Mesothelial cell of epicardium (in vitro differentiated cells): ENCODE measurements at places on chromosomes 5 and 9. TPM values are rescaled to one million over a fixed set of nuclear protein-coding genes. Genes with fewer than 3 reads are reported as not detected.

GRCh38 chr5:122674385-122674784, 100.5 kb upstream of the SNX2 start:
- no peak for DNase-seq
- H3K4me1 ChIP-seq, result no peaks in the 10 kb centered on the region
- H3K27ac ChIP-seq, result no peak overlapping the region
- H3K36me3 ChIP-seq, result peaks cover 3% of the 10 kb centered on the region
- H3K4me3 ChIP-seq, result no peak overlapping the region

Gene FOXB2
- total RNA-seq, result not detected in 3 replicates

Gene SLC6A7
- not detected in 3 replicates for total RNA-seq

DNA sequence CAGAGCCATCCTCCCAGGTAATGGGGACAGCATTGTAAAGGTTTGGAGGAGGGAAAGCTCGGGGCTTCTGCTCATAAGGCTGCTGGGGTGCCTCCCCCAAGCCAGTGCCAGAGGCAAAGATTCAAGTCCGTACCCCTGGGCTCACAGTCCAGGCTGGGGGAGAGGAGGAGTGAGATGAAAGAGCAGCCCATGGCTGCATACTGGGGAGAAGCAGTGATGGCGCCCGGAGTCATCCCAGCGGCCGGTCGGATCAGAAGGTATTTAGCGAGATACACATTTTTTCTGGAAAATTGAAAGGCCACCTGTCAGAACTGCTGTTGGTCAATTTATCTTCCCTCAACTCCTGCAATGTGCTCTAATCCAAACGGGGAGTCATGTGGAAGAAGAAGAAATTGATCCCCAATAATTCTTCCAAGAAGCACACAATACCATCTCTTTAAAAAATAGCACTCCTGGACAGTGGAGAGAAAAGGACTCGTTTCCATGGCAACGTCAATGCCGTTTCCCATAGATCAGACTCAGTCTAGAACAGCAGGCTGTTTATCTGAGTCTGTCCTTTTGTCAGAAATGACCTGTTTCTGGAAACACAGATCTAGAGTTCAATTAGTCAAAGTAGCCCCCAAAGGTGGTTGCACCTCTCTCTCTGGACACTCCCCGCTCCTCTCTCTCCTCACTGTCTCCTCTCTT, 65.9 kb downstream of the NSG2 start:
- no peak overlapping the region for H3K4me3 ChIP-seq
- H3K27ac ChIP-seq, result no peak overlapping the region
- DNase-seq, result no peak
- H3K4me1 ChIP-seq, result no peaks in the 10 kb centered on the region

GRCh38 chr5:78243639-78244038, 50.9 kb downstream of the AP3B1 start:
- H3K4me3 ChIP-seq, result no peak overlapping the region
- H3K27ac ChIP-seq, result no peak overlapping the region
- H3K27me3 ChIP-seq, result no peaks in the 10 kb centered on the region
- H3K4me1 ChIP-seq, result peaks cover 13% of the 10 kb centered on the region

DNA sequence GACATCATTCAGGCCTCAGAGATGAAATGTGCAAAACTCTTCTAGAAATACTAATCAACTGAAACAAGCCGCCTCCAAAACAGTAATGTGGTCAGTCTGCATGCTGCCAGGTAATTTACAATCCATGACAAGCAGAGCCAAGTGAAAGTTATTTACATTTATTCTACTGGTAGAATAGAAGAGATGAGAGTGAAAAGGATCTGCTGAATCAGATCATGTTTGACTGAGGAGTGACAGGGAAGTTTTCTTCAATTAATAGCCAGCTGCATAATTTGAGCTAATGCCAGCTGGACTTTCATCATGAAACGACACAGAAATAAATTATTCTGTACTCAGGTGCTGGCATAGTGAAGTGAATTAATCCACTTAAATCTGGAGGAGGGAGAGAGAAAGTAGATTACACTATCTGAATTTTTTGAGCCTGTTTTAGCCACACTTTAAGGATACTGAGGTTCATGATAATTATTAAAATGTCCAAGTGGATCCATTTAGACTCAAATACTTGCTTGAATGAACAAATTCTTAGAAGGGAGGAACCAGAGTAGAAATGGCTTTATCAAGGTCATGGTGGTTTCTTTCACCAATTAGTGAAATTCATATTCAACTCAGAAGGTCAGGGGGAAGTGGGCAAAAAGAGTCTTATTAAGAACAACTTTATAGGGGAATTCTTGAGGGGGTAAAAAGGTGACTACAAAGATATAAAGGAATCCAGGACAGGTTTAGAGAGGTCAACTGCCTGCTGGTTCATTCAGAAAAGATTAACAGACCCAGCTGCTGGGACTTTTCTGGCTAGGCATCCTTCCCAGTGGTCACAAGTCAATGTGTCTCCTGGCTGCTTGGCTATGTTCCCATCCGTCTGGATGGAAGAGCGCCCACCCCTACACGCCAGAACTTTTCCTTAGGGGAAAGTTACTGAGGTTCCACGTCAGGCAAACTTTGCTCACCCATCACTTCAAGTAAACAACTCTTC, 350.4 kb downstream of the PDE4D start:
- H3K27ac ChIP-seq, result peak overlapping the region; percentile 84
- H3K36me3 ChIP-seq, result peaks cover 4% of the 10 kb centered on the region
- no peaks in the 10 kb centered on the region for H3K27me3 ChIP-seq
- DNase-seq, result no peak
- no peak overlapping the region for H3K4me3 ChIP-seq
- H3K4me1 ChIP-seq, result peaks cover 54% of the 10 kb centered on the region

DNA sequence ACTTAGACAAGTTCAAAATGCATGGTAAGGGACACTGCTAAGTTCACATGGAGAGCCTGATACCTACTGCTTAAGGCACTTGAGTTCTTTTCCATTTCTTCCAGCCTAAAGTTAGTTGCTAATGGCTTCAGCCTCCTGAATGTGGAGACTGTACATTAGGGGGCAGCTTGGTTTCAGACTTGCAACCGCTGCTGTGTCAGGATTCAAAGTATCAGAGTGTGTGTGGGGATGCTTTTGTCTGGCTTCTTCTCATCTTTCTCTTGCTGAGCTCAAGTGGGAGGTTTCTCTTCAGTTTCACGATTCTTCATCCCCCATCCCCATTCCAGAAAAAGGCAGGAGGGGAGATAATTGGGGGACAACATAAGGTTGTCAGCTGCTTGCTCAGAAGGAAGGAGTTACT, 49.4 kb downstream of the ATP10B start:
- no peak overlapping the region for H3K27ac ChIP-seq
- H3K4me3 ChIP-seq, result no peak overlapping the region
- no peaks in the 10 kb centered on the region for H3K4me1 ChIP-seq
- no peak for DNase-seq
- H3K36me3 ChIP-seq, result no peaks in the 10 kb centered on the region
- no peaks in the 10 kb centered on the region for H3K27me3 ChIP-seq

DNA sequence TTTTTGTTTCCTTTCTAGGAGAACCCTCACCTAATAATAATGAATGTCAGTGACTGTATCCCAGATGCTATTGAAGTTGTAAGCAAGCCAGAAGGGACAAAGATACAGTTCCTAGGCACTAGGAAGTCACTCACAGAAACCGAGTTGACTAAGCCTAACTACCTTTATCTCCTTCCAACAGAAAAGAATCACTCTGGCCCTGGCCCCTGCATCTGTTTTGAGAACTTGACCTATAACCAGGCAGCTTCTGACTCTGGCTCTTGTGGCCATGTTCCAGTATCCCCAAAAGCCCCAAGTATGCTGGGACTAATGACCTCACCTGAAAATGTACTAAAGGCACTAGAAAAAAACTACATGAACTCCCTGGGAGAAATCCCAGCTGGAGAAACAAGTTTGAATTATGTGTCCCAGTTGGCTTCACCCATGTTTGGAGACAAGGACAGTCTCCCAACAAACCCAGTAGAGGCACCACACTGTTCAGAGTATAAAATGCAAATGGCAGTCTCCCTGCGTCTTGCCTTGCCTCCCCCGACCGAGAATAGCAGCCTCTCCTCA, 87.1 kb downstream of the OSMR start:
- no peak overlapping the region for H3K4me3 ChIP-seq
- no peak overlapping the region for H3K27ac ChIP-seq
- H3K4me1 ChIP-seq, result no peaks in the 10 kb centered on the region
- peaks cover 18% of the 10 kb centered on the region for H3K36me3 ChIP-seq
- no peak for DNase-seq

Gene CLIC3
- 1.5 to 2.9 TPM (median 1.7 TPM) in 3 replicates for total RNA-seq

DNA sequence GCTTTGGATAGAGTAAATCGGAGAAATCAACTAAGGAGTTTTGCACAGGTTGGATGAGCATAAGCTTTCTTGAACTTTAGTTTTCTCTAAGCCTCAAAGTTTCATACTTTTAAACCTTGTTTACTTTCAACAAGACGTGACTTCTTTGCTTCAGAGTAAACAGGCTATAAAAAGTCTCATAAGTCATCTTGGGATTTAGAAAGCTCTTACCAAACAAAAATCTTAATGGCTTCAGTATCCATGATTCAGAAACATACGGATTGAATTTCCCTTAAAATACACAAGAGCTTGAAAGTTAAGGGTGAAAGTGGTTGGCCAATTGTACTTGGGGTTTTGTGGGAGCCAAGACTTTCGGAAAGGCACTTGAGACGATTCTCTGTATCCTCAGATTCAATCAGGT, 270.9 kb upstream of the ANKH start:
- DNase-seq, result no peak
- no peaks in the 10 kb centered on the region for H3K36me3 ChIP-seq
- no peak overlapping the region for H3K4me3 ChIP-seq
- no peak overlapping the region for H3K27ac ChIP-seq
- no peaks in the 10 kb centered on the region for H3K4me1 ChIP-seq

DNA sequence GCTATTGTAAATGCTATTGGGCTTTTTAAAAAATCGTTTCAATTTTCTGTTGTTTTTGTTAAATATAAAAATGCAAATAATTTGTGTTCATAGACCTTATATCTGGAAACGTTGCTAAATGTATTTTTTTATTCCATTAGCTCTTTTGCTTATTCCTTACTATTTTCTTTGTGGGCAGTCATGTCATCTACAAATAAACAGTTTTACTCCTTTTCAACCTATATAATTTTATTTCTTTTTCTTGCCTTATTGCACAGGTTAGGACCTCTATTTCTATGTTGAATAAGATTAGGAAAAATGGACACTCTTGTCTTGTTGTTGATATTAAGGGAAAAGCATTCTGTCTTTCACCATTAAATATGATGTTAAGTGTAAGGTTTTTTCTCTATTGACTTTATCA, 348.8 kb downstream of the CWC27 start:
- no peaks in the 10 kb centered on the region for H3K36me3 ChIP-seq
- no peak overlapping the region for H3K4me3 ChIP-seq
- DNase-seq, result no peak
- no peak overlapping the region for H3K27ac ChIP-seq
- no peaks in the 10 kb centered on the region for H3K27me3 ChIP-seq

GRCh38 chr5:86716121-86716520, 98.4 kb downstream of the COX7C start:
- DNase-seq, result no peak
- no peaks in the 10 kb centered on the region for H3K36me3 ChIP-seq
- H3K27ac ChIP-seq, result no peak overlapping the region
- H3K27me3 ChIP-seq, result no peaks in the 10 kb centered on the region
- no peak overlapping the region for H3K4me3 ChIP-seq
- no peaks in the 10 kb centered on the region for H3K4me1 ChIP-seq

DNA sequence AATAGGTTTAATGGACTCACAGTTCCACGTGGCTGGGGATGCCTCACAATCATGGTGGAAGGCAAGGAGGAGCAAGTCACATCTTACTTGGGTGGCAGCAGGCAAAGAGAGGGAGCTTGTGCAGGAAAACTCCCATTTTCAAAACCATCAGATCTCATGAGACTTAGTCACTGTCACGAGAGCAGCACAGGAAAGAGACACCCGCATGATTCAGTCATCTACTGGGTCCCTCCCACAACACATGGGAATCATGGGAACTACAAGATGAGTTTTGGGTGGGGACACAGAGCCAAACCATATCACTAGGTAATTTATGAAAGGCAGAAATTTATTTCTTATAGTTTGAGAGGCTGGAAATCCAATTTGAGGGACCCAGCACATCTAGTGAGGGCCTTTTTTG, 40.0 kb downstream of the MTREX start:
- peaks cover 61% of the 10 kb centered on the region for H3K36me3 ChIP-seq
- DNase-seq, result no peak
- H3K27me3 ChIP-seq, result no peaks in the 10 kb centered on the region
- no peak overlapping the region for H3K27ac ChIP-seq
- H3K4me1 ChIP-seq, result no peaks in the 10 kb centered on the region

Gene GDNF
- total RNA-seq, result 0.51 to 0.86 TPM (median 0.85 TPM) in 3 replicates

- H3K36me3 ChIP-seq, result peaks cover 23% of the 10 kb centered on the region
- H3K4me1 ChIP-seq, result peaks cover 4% of the 10 kb centered on the region
- DNase-seq, result no peak
- H3K4me3 ChIP-seq, result no peak overlapping the region
- no peaks in the 10 kb centered on the region for H3K27me3 ChIP-seq
Observed at GRCh38 chr9:83964973-83965349, 15.1 kb downstream of the HNRNPK start.

DNA sequence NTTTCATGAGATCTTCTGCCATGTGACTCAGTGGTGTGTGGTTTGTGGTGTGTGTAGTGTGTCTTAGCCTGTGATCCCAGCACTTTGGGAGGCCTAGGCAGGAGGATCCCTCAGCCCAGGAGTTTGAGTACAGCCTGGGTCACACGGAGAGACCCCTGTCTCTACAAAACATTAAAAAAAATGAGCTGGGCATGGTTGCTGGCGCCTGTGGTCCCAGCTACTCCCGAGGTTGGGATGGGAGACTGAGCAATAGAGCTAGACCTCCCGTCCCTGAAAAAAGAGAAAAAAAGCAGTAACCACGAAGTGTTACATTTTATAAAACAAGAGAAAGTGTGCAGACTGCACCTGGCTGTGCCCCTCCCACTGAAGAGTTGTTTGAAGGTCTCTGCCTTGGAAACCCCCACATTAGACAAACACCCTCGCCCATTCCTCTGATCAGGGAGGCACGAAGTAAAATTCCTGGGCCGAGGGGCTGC, 21.2 kb upstream of the RNU6ATAC start:
- H3K27me3 ChIP-seq, result peaks cover 10% of the 10 kb centered on the region
- no peak overlapping the region for H3K4me3 ChIP-seq
- H3K4me1 ChIP-seq, result peaks cover 9% of the 10 kb centered on the region
- no peaks in the 10 kb centered on the region for H3K36me3 ChIP-seq
- H3K27ac ChIP-seq, result peak overlapping the region; percentile 71

Gene ZSWIM6
- total RNA-seq, result 33.9 to 35.9 TPM (median 34.8 TPM) in 3 replicates

Gene TMEM232
- 5.2 to 6.5 TPM (median 5.7 TPM) in 3 replicates for total RNA-seq

GRCh38 chr5:143306040-143306439, 97.4 kb downstream of the NR3C1 start:
- no peak overlapping the region for H3K4me3 ChIP-seq
- no peaks in the 10 kb centered on the region for H3K4me1 ChIP-seq
- H3K27me3 ChIP-seq, result no peaks in the 10 kb centered on the region
- H3K27ac ChIP-seq, result no peak overlapping the region
- peaks cover 51% of the 10 kb centered on the region for H3K36me3 ChIP-seq
- no peak for DNase-seq

DNA sequence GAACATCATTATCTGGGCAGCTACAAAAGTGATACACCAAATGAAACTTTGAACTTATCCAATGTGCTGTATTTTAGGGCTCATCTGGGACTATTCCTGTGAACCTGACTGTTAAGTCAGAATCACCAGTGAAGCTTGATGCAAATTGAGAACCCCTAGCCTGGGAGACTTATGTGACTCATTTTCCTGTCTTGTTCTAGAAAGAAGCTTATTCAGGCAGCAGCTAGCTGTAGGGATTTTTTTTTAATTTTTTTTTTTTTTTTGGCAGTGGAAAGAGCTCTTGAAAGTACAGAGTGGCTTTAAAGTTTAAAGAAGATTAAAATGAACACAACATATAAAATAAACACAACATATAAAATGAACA, 81.1 kb upstream of the TNFAIP8 start:
- no peaks in the 10 kb centered on the region for H3K27me3 ChIP-seq
- no peak overlapping the region for H3K4me3 ChIP-seq
- H3K27ac ChIP-seq, result peak overlapping the region; percentile 54
- H3K36me3 ChIP-seq, result no peaks in the 10 kb centered on the region
- H3K4me1 ChIP-seq, result peaks cover 53% of the 10 kb centered on the region
- DNase-seq, result no peak

Gene PCDHGA7
- 0.33 to 0.43 TPM (median 0.38 TPM) in 3 replicates for total RNA-seq
